ENCODE measurements at places on chromosomes 11 and 22.

GRCh38 chr11:42237701-42238235 lies 778.3 kb upstream of the LRRC4C start:
- DNase-seq: no peak

DNA sequence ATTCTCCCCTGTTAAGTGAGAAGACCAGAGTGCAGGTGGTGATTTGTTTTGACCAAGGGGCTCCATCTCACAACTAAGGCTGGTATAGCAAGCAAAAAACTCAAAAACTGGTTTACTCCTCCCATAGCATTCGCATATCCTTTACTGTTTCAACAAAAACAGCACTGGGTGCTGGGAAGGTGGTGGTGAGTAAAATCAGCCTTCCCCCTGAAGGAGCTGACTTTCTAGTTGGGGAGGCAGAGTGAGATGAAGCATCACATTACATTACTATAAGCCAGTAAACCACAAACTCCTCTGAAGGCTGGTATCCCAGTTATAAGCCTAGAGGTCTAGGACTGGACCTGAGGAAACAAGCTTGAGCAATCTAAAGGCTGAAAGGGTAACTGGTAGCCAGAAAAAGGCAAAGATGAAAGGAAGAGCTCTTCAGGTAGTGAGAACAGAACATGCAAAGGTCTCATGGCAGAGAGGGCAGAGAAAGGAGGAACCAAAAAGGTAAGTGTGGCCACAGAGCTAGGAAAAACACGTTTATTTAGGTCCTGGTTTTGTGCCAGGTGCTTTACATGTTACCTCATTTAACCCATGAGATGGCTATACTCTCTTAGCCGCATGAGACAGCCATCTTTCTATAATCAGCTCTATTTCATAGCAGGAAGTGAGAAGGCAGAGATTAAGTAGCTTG lies 22.3 kb downstream of the TMEM123 start:
- DNase-seq: no peak

- no peak for DNase-seq
These were observed 1493.8 kb downstream of the LRRC4C start for GRCh38 chr11:39965701-39966100.

DNA sequence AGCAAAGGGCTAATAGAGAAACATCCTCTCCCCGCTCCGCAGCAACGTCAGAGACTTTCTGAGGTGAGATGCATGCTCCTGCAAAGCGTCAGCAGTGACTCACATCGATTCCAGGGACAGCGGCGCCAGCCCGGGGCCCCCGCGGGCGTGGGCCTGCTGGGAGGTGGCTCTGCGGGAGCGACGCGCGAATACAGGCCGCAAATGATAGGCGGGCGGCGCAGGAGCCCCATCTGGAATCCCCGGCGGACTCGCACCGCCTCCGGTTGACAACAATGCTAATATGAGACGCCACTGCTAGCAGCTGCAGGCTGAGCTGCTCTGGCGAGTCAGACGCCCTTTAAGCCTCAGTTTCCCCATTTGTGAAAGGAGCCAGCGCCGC lies 557 bp downstream of the RANGAP1 start:
- DNase-seq: peak; percentile 68

GRCh38 chr22:30460147-30460546 lies 11.7 kb downstream of the SEC14L3 start:
- DNase-seq: no peak

DNA sequence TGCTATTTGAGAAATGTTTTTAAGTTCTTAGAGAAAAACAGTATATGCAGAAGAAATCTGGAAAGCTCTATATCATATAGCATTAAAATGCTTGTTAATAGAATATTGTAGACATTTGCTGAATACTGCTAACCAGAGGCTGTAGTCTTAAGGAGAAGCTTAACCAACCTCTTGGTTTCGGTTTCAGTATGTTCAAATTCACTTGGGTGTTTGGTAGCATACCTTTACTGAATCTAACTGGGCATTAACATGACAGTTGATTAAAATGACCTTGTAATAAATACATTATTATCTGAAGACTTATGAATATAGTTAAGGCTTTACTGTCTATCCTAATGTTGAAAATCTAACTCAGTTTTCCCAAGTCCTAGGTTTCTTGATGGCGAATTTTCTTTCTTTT lies 5.4 kb downstream of the PCF11 start:
- DNase-seq: no peak

- DNase-seq: no peak
These were observed 486 bp downstream of the NAP1L4 start for GRCh38 chr11:2991452-2992233.

GRCh38 chr11:126419801-126420697 lies 64.6 kb downstream of the ST3GAL4 start:
- DNase-seq: no peak

DNA sequence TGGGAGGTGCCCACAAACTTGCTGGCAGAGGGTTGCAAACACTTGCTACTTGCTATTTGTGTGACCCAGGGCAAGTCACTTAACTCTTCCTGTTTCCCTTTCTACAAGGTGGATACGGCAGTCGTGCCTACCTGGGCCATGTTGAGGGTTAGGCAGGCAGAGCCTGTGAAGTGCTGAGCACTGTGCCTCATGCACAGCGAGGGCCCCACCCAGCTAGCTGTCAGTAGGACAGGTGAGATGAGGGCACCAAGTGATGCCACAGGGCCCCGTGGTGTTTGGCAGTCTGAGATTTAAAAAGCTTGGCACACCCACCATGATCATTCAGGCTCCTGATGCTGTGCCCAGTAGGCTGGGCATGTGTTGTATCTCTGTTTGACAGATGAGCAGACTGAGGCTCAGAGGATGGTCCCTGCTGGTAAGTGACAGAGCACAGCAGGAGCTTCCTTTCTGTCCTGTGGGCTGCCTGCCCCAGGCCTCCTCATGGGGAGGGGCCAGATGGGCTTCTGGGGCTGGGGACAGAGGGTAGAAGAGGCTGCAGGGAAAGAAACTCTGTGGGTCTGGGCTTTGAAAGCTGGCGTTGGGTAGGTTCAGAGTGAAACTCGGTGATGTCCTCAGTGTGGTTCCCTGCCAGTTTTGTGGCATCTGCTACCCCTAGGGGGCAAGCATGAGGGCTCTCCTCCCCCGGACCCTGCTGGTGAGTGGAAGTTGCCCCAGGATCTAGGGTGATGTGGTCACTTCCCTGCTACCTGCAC lies 59.3 kb downstream of the TSPAN18 start:
- no peak for DNase-seq

DNA sequence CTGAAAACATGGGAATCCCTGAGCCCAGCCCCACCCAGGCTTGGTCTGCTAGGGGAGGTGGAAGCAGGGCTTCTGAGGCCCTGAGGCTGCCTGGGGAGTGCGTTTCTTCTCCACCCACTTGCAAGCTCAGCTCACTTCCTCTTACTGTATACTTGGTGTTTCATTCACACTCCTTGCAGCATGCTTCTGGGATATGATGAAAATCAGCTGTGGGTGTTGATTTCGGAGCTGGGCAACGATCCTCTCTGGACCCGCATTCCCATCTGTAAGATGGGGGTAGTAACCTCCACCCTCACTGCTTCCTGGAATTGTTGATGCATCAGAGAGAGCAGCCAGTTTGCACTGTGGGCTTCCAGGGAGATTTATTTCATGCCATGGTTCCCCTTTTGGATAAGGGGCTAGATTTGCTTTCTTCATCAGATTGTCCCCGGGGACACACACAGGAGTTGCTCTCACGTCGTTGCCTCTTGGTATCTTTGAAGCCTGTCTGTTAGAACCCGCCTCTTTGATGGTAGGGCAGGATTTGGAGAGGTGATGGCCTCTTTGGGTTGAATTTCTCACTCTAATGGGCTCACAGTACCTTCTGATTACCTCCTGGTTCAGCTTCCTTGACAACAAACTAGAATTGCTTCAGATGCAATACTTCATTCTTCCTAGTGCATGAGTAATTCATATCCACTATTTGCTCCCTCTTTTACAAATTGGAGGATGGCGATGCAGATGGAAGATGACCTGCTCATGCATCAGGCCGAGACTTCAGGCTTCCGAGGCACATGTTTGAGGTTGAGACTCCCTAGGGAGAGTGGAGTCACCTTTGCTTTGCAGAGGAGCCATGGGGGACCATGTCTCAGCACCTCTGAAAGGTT lies 40.4 kb downstream of the BCR start:
- no peak for DNase-seq

- no peak for DNase-seq
These were observed 30.8 kb upstream of the POU2AF1 start for GRCh38 chr11:111409915-111410314.

- no peak for DNase-seq
These were observed 138.8 kb upstream of the SOX6 start for GRCh38 chr11:16494918-16495691.

DNA sequence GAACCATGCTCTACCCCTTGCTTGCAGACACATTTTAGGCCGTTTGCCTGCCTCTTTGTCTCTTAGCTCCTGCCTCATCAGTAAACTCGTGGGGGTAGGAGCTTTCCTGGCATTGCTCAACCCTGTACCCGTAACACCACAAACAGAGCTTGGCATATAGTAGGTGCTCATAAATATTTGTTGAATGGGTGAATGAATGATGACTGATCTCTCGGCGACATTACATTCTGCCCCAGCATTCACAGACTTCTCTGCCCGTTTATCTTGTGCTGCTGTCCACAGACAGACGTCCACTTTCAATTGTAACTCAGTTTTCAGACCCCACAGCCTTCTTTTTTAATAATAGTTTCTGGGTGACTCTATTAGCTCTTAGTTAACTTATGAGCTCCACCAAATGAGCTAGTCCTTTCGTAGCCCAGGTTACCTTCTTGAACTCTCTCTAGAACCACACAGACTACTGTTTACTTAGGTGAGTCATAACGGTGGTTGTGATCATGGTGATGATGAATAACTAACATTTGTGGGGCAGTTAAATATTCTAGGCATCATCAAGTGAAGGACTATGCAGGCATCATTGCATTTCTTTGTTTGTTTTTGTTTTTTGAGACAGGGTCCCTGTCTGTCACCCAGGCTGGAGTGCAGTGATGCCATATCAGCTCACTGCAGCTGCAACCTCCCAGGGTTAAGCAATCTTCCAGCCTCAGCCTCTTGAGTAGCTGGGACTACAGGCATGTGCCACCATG lies 188.4 kb downstream of the ADAMTS15 start:
- no peak for DNase-seq

DNA sequence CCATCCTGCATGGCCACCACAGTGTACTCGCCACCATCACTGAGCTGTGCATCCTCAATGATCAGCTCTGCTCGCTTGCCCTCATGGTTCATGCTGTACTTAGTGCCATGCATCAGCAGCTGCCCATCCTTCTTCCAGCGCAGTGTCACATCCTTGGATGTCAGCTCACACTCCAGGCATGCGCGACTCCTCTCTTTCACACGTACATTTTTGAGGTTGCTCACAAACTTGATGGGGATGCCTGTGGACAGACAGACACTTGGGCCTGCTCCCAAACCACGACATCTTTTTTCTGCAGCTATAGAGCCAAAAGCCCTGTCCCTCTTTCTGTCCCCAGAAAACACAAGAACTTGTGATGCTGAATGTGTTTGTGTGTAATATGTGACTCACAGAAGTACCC lies 10.5 kb downstream of the IGSF22 start:
- DNase-seq: no peak

- DNase-seq: no peak
These were observed 9.3 kb downstream of the PRCP start for GRCh38 chr11:82890936-82891335.

- DNase-seq: no peak
These were observed 11.5 kb downstream of the PMM1 start for GRCh38 chr22:41578114-41578513.

DNA sequence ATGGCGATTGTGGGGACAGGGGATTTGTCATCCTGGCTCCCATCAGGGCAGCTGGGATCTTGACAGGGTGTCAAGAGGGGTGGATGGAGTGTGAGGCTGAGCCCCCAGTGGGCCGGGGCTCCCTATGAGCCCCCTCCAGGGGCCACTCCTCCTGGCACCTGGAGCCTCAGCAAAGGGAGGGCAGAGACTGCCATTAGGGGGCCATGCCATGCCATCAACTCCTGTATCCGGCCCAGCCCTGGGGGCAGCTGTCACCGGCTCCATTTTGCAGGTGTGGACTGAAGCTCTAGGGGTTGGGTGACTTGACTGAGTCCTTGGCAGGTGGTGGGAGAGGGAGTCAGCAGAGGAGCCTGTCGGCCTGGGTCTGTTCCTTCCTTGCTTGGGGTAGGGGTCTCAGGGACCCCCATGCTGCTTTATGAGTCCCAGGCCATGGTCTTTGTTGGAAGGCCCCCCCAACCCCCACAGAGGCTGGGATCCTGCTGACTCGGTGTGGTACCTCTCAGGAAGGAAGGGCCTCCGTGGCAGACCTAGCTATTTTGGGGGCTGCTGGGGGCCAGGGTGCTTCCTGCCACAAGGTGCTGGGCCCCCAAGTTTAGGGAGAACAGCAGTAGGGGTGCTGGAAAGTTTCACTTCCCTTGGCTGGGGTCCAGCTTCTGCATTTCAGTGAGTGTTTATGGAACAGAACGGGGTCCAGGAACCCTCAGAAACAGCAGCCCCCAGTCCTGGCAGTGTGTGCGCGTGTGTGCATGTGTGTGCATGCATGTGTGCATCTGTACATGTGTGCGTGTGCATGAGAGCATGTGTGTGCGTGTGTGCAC lies 1.5 kb downstream of the ACY3 start:
- peak; percentile 41 for DNase-seq

DNA sequence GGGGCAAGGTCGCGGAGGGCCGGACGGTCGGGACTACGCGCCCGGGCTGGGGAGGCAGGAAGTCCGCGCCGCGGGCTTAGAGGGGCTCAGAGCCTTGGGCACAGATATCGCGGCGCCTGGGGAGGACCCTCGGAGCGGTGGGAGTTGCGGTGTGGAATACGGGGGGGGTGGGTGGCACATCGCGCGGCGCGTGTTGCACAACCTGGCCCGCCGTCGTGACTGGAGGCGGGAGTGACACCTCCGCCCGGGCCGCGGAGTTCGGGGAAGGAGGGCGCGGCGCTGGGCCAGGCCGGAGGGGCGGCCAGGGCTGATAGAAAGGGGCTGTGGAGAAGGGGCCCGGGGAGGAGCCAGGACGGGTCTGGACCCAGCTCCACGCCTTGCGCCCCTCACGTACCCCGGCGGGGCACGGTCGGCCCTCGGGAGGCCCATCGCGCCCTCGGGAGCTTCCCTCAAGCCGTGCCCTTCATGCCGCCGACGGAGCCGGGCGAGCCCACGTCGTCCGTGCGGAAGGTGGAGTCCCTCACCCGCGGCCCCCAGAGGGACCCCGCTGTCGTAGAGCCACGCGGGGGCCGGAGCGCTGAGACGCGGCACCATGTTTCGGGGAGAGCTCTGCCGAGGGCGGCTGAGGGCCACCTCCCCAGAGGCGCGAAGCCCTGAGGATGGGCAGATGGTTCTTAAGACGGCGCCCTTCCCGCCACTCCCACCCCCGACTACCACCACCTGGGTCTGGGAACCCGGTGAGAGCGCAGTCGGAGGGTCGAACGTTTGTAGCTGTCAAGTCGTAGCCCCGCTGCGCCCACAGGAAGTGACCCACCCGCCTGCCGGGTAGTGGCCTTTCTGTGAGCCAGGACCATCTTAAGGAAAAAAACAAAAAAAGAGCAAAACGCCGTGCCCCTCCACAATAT lies 729 bp downstream of the IL17RA start:
- DNase-seq: peak; percentile 44

GRCh38 chr11:110830747-110831146 lies 118.5 kb upstream of the ARHGAP20 start:
- DNase-seq: no peak

GRCh38 chr11:10455637-10456487 lies 798 bp downstream of the AMPD3 start:
- DNase-seq: peak; percentile 81

Measured in ureter (tissue), 1 donor.